ENCODE measurements at places on chromosomes 13 and 19.

DNA sequence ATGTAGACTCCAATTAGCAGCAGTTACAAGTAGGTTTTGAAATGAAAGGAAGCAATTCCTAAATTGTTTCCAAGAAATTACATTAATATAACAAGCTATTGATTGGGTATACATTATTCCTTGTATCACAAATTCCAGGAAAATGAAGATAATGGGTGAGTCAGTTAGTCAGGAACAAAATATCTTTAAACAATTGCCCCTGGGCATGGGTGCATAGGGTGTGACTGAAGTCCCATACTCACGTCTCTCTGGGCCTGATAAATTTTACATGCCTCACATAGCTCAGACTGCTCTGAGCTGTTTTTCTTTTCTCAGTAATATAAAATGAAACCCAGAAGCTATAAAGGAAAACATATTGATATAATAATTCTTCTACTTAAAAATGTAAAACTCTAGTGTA, 87.8 kb downstream of the FNDC3A start:
- DNase-seq: no peak

GRCh38 chr13:106649495-106649894, 81.6 kb upstream of the ARGLU1 start:
- DNase-seq: no peak

DNA sequence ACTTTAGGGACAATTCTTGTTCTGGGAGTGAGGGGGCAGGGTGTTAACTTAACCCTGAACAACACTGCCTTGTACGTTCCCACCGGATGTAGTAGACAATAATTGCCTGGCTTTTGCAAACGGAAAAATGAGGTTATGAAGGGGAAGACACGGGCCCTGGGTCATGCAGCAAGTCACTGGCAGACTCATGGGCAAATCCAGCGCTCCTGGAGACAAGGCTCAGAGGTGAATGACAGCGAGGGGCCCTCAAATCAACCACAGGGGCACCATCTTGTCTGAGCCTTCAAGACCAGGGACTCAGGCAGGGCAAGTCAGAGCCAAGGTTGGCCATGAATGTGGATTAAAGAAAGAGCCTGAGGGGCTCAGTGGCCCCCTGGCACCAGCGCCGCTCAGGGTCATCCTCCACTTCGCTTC, 2.8 kb downstream of the RASA3 start:
- DNase-seq: no peak

- DNase-seq: no peak
These were observed 322.8 kb downstream of the UQCRFS1 start for GRCh38 chr19:28889941-28890670.

- DNase-seq: no peak
These were observed 136.3 kb downstream of the DCT start for GRCh38 chr13:94343243-94343585.

- no peak for DNase-seq
These were observed 23.0 kb downstream of the PIN1 start for GRCh38 chr19:9857920-9858746.

GRCh38 chr19:30253581-30253996, 118.6 kb upstream of the ZNF536 start:
- DNase-seq: no peak

- no peak for DNase-seq
These were observed 316.2 kb downstream of the ENOX1 start for GRCh38 chr13:43470610-43471009.

- DNase-seq: no peak
These were observed 430 bp downstream of the MAP4K1 start for GRCh38 chr19:38617283-38617763.

GRCh38 chr19:52670046-52670445, 31.9 kb upstream of the ZNF83 start:
- no peak for DNase-seq

DNA sequence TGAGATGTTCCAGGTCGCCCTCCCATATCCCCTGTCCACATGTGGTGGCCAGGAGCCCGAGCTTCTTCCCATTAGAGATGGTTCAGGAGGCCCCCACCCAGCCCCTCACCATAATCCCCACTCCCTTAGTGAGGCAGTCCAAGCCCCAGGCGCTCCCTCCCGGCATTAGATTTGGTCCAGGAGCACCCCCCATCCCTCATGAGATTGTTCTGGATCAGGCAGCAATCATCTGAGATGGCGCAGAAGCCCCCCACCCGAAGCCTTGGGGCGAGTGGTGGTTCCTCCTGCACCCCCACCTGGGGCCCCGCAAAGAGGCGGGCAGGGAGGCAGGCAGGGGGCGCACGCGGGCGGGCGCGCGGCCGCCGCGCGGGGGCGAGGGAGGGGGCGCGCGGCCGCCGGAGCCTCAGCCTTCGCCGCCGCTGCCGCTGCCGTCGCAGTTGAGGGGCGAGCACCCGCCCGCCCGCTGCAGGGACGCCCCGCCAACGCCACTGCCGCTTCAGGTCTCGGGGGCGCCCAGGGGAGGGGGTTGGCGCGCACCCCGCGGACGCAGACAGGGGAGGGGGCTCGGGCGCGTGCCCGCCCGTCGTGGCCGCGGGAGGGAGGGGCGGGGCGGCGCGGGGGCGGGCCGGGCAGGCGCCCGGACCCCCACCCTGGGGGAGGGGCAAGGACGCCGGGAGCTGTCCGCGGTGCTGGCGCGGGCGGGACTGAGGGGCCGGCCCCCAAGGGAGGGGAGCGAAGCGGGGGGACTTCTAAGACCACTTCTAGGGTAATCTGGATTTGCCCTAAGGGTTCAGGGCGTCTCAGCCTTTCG, 46.4 kb upstream of the SHKBP1 start:
- peak; percentile 90 for DNase-seq

GRCh38 chr13:45398877-45399276, 19.3 kb downstream of the SLC25A30 start:
- no peak for DNase-seq

- DNase-seq: no peak
These were observed 489 bp upstream of the ZNF653 start for GRCh38 chr19:11506101-11506555.

DNA sequence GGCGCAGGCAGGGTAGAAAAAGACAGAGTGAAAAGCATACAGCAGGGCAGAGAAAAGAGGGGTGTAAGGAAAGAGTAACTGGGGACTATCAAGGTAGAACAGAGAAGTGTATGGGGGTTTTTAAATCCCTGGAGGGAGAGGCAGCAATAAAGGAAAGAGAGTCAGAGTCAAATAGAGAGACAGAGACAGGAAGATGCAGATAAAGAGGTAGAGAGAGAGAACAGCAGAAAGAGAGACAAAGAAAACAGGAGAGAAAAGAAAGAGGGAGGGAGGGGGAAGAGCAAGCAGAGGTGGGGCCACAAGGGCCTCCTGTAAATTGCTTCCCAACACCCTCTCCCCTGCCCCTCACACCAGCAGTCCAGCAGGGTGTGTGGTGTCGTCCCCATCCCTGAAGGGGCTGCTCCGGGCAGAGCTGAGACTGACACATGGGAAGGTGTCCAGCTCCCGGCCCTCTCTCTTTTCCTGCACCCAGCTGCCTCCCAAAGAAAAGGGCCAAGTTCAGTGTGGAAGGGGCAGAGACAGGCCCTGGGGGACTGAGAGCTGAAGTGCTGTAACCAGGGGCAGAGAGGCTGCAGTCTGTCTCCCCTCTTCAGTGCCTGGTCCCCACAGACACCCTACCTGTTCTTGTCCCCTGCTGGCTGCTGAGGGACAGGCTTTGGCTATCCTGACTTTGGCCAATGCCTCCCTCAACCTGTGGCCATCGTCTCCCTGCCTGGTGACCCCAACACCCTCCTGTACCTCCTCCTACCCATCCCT, 17.4 kb upstream of the POU2F2 start:
- no peak for DNase-seq

- peak; percentile 62 for DNase-seq
These were observed 280.1 kb upstream of the TMTC4 start for GRCh38 chr13:100954430-100955305.

- no peak for DNase-seq
These were observed 3.2 kb downstream of the SELENOW start for GRCh38 chr19:47781590-47782262.

DNA sequence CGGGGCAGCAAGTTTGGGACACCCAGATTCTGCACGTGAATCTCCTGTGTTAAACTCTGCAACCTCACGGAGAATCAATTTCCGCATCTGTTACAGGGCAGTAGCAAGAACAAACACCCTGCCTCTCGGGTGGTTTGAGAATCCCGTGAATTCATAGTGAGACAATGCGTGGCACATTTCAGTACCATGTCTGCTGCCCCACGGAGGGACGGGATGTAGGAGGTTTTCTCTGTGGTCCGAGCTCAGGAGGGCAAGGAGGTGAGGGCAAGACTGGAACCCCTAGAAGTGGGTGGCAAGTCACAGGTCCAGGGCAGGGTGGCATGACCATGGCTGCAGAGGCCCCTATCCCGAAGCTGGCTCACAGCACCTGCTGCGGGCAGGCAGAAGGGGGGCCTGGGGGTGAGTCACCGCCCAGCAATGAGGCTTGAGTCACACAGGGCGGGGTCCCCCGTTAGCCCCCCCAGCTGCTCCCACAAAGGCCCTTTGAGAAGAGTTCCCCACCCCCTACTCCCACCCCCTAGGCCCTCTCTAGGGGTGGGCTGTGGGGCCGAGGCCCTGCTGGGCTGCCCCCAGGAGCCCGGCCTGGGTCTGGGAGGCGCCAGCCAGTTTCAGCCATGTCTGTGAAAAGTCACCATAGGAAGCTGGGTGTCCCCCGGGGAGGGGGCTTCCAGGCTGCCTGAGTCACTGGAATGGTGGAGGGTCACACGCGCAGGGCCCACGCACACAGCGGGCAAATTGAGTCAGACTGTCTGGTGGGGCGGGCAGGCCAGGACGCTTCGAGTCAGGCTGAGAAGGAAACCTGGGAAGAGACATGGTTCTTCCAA, 25.8 kb upstream of the NANOS3 start:
- DNase-seq: no peak

GRCh38 chr13:26571518-26571917, 14.0 kb downstream of the WASF3 start:
- DNase-seq: no peak

GRCh38 chr13:70051531-70051930, 56.1 kb upstream of the ATXN8OS start:
- DNase-seq: no peak

GRCh38 chr13:23991119-23991518, 93.8 kb upstream of the C1QTNF9B start:
- no peak for DNase-seq

GRCh38 chr19:2600914-2601870, 101.3 kb downstream of the GNG7 start:
- DNase-seq: no peak

GRCh38 chr13:105984236-105984635, 551.2 kb downstream of the EFNB2 start:
- no peak for DNase-seq

DNA sequence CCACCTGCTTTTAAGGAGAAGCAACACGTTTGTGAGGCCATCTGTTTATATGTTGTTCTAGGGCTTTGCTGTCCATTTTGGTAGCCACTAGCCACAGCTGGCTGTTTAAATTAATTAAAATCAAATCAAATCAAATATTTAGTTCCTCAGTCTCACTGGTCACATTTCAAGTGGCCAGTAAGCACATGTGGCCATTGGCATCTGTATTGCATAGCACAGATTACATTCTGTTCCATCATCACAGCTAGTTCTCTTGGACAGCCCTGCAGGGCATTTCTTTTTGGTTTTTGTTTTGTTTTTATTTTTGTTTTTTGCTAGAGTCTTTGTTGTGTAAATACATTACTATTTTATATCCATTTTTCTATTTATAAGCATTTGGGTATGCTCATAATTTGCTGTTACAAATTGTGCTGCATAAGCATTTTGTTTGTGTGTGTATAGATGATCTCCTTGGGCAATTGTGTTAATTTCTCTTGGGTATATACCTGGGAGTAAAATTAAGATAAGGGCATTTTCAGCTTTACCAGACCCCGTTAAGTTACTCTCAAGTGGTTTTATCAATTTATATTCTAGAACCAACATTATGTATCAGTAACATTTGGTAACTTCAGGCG, 31.3 kb downstream of the SAE1 start:
- no peak for DNase-seq

GRCh38 chr19:56972291-56972841, 131.8 kb upstream of the PEG3 start:
- no peak for DNase-seq

- DNase-seq: no peak
These were observed 74.7 kb downstream of the FGF14 start for GRCh38 chr13:102327119-102327617.

- DNase-seq: no peak
These were observed 1.4 kb upstream of the FZR1 start for GRCh38 chr19:3504735-3505134.
